Stimulated activated CD4-positive, alpha-beta T cell treated with anti-CD3 and anti-CD28 coated beads, Interleukin-2, amount 100 ng/mL, for 48 hours (primary cell): ENCODE measurements at places on chromosomes 2 and 18.

DNA sequence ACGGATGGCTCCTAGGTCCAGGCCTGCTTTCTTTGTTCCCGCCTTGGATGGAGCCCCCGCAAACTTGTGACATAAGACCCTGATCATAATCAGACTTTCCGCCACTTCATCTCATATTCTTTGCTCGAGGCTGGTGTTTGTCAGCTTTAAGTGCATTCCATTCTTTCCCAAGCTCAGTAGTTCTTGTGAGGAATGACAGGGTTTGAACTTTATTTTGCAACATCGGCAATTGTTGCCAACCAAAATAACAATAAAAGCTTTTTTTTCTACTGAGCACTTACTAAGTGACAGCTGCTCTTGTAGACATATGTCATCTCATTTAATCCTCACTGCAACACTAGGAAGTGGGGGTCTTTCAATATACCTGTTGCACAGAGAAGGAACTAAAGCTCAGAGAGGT, 178.8 kb upstream of the ST6GAL2 start:
- DNase-seq: no peak

DNA sequence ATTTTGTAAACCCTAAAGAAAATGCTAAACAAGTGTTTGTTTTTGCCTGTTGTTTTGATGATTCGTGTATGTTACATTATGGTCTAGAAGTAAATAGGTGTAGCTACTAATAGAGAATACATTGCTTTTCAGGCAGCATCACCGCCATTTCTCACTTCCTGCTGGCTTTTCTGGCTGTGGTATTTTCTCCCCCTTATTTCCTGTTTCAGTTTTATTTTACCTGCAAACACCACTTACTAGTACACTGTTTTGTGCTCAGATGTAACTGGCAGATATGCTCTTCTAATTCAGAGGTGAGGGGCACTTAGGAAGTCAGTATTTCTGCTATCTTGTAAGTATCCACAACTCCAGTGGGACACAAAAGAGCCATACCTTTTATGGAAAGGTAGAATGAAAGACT, 38.1 kb upstream of the SLC3A1 start:
- DNase-seq: no peak

GRCh38 chr2:150432312-150432625, 55.2 kb downstream of the RND3 start:
- DNase-seq: no peak

GRCh38 chr18:7601936-7602335, 34.8 kb downstream of the PTPRM start:
- DNase-seq: no peak

DNA sequence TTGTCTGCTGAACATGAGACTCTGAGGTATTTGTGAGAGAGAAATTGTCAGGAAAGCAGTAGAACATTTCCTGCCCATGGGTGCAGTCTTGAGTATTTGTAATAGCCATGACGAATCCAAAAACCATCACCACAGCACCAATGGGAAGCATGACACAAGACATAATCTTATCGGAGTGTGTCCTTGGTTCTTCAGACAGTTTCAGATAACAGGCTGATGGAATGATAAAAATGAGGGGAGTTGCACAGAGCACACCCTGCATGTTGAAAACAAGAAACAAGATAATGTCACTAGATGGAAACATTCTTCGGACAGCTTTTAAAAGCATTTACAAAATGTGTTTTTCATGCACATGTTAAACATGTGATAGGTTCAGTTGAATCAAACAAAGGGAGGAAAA, 56.9 kb downstream of the SLC38A11 start:
- DNase-seq: no peak

GRCh38 chr18:58392324-58393000, 236.4 kb downstream of the ALPK2 start:
- DNase-seq: no peak

GRCh38 chr18:35979112-35979511, 6.6 kb downstream of the RMP24 start:
- no peak for DNase-seq

DNA sequence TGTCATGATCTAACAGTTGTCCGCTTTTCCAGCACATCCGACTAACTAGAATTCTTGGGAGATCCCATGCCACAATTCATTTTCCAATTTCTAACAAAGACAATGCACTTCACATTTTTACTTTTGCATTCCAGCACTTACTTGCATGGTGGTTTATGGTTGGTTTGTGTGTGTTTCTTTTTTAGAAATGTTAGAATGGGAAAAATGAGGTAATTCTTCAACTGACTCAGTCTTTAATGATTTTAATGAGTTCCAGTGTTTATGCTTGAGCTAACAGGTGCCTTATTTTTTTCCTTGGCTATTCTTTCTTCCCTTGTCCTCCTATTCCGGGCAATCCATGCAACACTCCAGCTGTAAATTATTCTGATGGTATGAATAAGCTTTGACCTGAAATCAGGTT, 46.4 kb downstream of the SLC8A1 start:
- DNase-seq: no peak

- no peak for DNase-seq
Observed at GRCh38 chr2:144711630-144712549, 192.0 kb upstream of the ZEB2 start.

GRCh38 chr2:71340176-71340575, 8.6 kb downstream of the ZNF638 start:
- DNase-seq: no peak

- no peak for DNase-seq
Observed at GRCh38 chr2:168120730-168121129, 126.7 kb downstream of the STK39 start.

- DNase-seq: no peak
Observed at GRCh38 chr2:126643972-126644371, 12.0 kb upstream of the GYPC start.

DNA sequence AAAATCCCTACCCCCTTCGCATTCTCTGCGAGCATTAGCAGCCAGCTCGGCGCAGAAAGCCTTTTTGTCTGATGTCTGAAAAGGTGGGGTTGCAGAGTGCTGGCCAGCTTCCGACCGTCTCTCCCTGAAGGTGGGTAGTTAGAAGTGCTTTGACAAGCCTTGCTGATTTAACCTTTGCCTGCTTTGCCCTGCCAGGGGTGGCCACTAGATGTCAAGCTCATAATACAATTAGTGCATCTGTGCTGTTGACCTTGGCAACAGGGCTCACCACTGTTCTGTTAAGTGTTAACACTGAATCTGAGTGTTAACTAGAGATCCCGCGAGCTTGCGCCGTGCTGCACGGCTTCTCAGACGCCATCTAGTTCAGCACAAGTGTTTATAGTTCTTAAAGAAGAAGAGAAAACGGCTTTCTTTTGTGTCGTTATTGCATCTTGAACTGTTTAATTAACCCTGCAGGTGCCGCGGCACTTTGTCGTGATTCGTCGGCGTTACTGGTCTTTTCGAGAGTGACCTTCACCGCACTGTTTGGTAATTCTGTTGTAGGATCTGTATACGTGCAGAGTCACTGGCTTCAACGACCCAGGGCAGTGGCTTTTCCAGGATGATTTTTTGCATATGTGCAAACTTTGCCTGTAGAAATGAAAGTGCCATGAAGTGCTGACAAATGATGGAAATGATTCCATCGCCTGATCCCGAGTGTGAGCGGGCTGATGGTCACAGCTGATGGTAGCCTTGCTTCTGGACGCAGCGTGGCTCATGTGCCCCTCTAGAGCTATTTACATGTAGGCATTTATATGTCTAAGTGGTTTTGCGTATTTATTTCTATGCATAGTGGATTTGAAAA, 5.5 kb downstream of the SALL3 start:
- DNase-seq: no peak

- no peak for DNase-seq
Observed at GRCh38 chr2:144310889-144311608, 208.9 kb downstream of the ZEB2 start.

GRCh38 chr2:177692042-177692782, 299.6 kb downstream of the AGPS start:
- DNase-seq: no peak

- no peak for DNase-seq
Observed at GRCh38 chr2:102029405-102029804, 37.6 kb downstream of the IL1R2 start.

GRCh38 chr2:189150033-189150432, 29.5 kb downstream of the COL5A2 start:
- DNase-seq: no peak

DNA sequence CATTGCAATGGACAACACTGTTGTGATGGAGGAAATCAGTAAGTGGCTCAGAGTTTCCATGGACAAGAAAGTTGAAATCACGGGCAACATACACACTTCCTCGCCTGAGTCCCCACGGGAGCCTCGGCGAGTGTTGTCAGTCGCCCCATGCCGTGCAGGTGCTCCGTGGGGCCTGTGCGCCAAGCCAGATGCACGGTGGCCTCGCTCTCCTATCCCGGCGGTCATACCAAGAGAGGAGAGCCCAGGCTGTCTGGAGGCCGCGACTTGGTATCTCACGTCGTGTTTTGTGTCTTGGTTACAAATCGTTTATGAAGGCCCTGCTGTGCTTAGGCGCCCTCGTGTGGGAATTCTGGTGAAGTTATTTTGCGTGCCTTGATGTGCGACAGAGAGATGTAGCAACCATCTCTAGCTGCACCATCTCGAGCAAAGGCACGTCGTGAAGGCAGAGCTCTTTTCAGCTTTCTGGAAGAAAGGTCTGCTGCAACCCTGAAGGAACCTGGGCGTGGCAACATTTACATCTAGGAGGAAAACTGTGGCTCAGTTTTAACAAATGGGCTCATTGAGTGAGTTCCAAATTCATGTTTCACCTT, 21.8 kb downstream of the ATG4B start:
- no peak for DNase-seq

GRCh38 chr2:6079405-6079804, 387.2 kb downstream of the SOX11 start:
- DNase-seq: no peak

- no peak for DNase-seq
Observed at GRCh38 chr18:31192086-31192776, 29.6 kb upstream of the DSC1 start.

- DNase-seq: no peak
Observed at GRCh38 chr2:158114516-158114915, 12.8 kb downstream of the UPP2 start.

DNA sequence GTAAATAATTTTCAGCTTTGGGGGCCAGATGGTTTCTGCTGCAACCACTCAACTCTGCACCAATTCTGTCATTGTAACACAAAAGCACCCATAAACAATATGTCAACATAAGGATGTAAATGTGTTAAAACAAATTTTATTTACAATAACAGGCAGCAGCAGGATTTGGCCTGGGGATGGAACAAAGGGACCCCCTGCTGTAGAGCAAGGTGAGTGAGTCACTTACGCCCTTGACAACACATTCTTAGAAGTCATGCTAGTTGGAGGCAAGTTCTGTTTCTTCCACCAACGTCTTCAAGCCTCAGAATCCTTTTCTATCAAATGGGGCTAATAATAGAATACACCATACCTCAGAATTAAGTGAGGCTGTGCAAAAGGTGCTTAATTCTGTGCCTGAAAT, 610.2 kb upstream of the SYT4 start:
- no peak for DNase-seq
